ENCODE measurements at places on chromosomes 2 and 18.
A peak's percentile ranks its signal among the peaks of the same experiment; 100 is the strongest.

- DNase-seq: no peak
Measured at GRCh38 chr2:16050261-16050907, 110.0 kb downstream of the MYCN start.

DNA sequence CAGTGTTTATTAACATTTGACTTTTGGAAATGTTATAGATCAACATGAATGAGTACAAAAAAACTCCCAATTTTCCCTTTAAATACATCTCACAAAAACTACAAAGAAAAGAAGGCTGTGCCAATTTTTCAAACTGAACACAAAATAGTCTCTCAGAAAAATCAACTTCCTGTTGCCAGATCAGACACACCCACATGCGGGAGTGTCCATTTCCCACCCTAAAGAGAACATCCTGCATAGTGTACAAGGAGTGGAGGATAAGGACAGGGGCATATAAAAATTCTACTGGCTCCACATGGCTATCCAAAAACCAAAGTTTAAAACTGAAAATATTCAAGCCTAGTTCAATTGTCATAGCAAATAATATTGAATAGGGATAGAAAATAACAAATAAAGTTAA is 165.3 kb downstream of the ATAD2B start:
- DNase-seq: no peak

GRCh38 chr2:106261871-106262321 is 67.8 kb upstream of the UXS1 start:
- DNase-seq: no peak

- DNase-seq: peak; percentile 5
Measured at GRCh38 chr2:33208400-33208799, 261.6 kb downstream of the LTBP1 start.

DNA sequence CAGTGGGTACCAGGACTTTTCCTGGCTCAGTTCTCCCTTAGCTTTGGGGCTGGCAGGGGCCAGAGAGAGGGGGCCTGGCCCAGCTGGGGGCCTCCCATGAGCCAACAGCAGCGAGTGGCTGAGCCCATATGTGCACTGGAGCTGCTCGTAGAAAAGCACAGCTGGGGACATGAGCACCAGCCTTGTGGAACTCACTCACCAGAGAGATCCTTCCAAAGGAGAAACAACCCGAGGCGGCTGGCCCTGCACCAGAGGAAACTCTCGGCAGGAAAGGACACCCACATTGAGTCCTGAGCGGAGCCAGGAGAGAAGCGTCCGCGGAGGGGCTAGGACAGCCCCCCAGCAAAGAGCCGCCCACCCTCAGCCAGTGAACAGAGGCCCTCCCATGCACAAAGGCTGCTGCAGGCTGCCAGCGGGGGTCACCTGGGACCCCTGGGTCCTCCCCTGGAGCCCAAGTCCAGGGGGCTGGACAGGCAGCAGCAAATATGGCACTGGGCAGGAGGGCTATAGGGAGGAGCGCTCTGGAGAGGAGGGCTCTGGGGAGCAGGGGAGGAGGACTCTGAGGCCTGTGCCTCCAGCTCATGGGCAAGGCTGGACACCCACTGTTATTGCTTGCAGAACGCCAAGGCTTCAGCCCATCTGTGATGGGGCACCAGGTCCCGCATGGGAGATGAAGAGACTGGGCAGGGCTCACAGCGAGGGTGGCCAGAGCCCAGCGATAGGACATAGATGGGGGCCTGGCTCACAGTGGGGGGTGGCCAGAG is 42.1 kb upstream of the SNED1 start:
- no peak for DNase-seq

DNA sequence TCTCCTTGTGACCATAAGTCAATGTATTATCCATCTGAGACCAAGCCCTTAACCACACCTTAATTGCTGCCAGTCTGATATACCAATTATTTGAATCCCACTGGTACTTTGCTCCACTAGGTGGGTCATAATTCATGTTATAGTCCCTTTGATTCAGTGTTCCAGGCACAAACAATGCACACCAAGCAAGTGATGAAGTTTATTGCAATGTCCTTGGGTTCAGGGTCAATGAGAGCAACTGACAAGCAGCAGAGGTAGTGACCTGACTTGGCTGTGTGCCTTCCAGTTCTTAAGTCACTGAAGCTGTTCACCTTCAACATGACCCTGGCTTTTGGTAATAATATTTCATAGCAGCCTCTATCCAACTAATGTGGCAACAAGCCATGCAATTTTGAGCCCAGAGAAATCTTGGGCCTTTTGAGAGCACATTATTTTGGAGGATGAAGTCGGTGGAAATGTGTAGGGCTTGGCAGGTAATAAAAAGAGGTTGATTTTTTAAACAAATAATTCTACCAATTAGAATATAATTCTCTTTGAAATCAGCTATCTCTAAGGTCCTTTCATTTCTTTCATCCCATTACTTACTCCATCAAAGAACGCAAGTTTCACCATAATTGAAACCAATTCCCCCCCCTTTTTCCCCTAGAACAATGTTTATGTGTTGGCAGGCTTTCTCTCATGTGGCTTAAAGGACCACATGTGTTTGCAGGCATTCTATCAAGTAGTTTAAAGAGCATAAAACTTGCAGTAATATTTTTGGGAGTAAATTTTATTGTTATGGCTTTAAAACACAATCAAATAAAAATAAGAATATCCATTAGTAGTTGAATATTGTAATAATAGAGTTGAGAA is 3.1 kb upstream of the CPO start:
- no peak for DNase-seq

- DNase-seq: peak; percentile 32
Measured at GRCh38 chr2:69490486-69490885, 53.3 kb upstream of the NFU1 start.

DNA sequence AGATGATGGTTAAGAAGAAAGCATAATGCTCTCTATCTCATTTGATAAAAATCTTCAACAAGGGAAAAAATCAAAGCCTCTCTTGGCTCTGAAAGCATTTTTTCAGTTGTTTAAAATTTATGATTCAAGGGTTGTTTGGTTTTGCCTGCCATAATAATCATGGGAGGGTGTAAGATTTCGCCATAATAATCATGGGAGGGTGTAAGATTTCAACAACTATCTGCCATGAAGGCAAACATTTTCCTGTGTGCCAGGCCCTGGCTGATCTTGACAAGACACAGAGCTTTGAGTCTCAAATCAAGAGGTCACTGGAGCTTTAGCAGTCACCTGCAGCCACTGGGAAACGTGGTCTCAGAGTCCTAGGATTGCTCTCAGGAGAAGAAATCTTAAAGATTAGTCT is 175.1 kb upstream of the PIEZO2 start:
- DNase-seq: no peak

DNA sequence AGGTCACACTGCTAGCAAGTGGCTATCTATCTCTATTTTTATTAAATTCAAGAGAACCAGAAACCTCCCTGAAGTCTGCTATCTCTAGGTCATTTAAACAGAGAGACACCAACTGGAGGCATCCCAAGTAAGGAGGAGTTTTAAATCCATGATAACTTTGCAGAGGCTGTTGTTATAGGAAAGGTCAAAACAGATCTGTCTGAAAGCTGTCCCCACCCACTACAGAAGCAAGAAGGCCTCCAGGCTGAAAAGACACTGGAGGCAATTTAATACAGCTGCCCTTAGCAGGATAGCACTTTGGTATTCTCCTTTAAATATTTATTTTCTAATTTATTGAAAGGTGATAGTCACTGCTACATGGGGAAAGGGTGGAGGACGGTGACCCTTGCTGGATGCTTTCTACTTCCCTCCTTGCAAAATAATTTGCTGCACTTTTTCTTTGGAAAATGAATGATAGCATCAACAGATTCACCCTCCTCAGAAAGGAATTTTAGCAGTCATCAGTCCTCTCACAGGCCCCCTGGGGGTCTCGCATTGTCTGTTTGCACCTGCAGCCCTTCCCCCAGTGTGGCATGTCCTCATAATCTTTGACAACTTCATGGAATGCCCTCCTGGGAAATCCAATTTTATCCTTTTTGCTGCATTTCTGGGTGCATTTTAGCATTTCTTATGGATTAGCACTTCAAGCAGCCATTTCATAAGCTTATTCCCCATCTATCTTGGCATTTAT is 429.5 kb upstream of the TNP1 start:
- no peak for DNase-seq

DNA sequence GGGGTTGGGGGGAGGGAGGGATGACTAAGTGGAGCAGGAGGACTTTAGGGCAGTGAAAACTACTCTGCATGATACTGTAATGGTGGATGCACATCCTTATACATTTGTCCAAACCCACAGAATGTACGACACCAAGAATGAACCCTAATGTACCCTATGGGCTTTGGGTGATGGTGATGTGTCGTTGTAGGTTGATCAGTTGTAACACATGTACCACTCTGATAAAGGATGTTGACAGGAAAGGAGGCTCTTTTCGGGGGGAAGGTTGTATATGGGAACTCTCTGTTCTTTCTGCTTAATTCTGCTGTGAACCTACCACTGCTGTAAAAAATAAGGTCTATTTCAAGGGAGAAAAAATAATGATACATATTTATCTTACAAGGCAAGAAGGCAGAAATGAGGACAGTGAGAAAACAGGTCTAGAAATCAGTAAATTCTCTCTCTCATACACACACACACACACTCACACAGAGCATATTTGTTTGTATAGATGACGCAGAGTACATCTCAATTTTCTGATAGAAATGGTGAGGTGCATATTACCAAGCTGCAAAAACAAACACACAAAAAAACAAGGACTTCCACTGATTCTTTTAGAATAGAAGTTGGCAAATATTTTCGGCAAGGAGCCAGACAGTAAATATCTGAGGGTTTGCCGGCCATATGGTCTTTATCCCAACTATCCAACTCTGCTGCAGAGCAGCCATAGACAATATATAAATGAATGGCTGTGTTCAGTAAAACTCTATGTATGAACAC is 20.2 kb downstream of the FAM124B start:
- no peak for DNase-seq

DNA sequence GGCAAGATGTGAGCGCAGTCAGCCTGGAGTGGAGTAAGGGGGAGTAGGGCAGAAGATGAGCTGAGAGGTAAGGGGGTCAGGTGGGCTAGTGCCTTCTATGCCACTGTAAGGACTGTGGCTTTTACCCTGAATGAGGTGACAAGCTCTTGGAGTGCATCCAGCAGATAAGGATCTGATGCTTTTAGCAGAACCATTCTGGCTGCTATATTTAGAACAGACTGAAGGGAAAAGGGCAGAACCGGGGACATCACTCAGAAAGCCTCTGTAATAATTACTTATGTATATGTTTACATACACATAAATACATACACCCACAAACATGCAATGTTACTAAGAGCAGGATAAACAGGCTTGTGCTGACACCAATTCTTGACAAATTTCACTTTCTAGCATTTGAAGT is 124.8 kb downstream of the DTNB start:
- DNase-seq: no peak

DNA sequence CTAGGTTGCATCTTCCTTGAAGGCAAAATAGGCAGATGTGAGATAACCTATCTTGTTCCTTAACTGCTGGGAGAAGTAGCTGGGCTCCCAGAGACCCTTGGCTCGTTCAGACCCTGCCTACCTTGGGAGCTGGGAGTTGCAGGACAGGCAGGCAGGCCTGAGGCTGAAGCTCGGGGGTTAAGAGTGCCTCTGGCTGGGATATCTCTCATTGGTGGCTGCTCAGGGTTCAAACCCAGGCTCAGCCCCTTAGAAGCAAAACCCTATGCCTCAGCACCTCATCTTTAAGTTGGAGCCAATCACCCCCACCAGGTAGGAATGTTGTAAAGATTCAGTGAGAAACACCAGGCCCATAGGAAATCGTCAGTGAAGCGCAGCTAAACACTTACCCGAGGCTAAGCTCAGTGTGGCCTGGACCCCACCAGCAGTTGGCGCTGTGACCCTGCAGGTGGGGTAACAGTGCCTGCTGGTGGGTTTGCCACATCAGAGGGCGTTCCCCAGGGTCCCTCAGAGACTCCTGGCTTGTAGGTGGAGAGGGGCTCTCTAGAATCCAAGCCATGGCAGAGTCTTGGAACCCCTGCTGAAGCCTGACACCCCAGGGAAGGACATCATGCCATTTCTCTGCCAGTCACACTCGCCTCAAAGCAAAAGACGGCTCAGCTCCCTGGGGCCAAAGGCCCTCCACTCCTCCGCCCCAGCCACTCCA is 54.6 kb upstream of the GPR17 start:
- peak; percentile 55 for DNase-seq

DNA sequence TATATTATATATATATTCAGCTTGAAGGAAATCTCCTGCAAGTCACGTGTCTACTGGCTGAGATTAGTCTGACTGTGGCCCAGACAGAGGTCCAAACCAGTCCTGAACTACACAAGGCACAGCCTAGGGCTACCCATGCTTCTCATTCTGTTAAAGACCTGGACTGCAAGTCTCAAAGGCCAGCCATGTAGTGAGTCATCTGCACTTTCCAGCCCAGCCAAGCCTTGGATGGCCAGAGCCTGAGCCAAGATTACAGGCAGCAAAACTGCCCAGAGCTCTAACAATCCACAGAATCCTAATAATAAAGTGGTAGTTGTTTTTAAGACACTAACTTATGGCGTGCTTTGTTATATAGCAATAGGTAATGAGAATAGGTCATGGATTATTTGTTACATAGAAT is 259.6 kb downstream of the SS18 start:
- no peak for DNase-seq

DNA sequence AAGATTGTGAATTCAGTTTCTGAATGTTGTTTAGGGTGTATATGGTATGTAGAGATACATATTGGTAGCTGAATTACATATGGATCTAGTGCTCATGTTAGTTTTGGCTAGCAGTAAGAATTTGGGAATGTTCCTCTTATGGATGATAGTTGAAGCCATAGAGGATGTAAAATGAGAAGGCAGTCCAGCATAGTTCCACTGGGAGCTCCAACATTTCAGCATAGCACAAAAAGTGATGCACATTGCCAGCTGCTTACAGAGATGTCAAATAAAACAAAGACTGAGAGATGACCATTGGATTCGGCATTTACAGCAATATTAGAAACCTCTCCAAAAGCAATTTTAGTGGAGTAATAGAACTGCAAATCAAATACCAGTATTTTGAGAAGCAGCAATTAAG is 77.4 kb downstream of the EML4 start:
- no peak for DNase-seq

Data from activated naive CD4-positive, alpha-beta T cell treated with Interleukin-2 at 50 U/mL for 16 hours (primary cell).